ENCODE measurements at places on chromosomes 7 and 10. TPM values are rescaled to one million over a fixed set of nuclear protein-coding genes. Genes with fewer than 3 reads are reported as not detected.
A peak's percentile ranks its signal among the peaks of the same experiment; 100 is the strongest.

- no peaks in the 10 kb centered on the region for H3K27me3 ChIP-seq
- H3K36me3 ChIP-seq: no peaks in the 10 kb centered on the region
- H3K27ac ChIP-seq: peak overlapping the region; percentile 86
- peaks cover 66% of the 10 kb centered on the region for H3K4me1 ChIP-seq
- H3K4me3 ChIP-seq: peak overlapping the region; percentile 38
These were observed 1.6 kb upstream of the IDI1 start for GRCh38 chr10:1050554-1050953.

Gene TMEM178B
- total RNA-seq: 0.12 TPM

GRCh38 chr10:101007915-101008822 is 8.6 kb downstream of the LZTS2 start:
- DNase-seq: peak; percentile 82
- H3K4me3 ChIP-seq: no peak overlapping the region
- H3K27me3 ChIP-seq: no peaks in the 10 kb centered on the region
- peaks cover 17% of the 10 kb centered on the region for H3K4me1 ChIP-seq

- no peak overlapping the region for H3K27ac ChIP-seq
- no peaks in the 10 kb centered on the region for H3K36me3 ChIP-seq
- no peak for DNase-seq
- H3K4me1 ChIP-seq: peaks cover 14% of the 10 kb centered on the region
- no peak overlapping the region for H3K4me3 ChIP-seq
- H3K27me3 ChIP-seq: no peaks in the 10 kb centered on the region
These were observed 19.8 kb upstream of the KDM7A start for GRCh38 chr7:140196361-140197217.

DNA sequence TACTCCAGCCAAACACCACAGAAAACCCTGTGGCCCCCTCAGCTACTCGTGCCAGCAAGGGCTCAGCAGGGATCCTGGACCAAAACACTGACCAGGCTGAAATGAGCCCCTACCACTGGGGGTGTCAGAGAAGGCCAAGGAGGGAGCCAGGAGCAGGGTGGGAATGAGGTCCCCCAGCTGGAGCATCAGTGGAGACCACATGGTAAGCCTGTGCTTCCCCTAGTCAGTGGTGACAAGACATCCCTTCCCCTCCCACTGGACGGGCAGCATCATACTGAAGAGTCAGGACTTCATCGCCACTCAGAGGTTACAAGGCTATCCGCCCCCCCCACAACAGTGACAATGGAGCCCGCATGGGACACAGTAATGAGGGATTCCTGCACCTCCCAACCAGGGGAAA is 99.6 kb downstream of the LHPP start:
- no peaks in the 10 kb centered on the region for H3K27me3 ChIP-seq

DNA sequence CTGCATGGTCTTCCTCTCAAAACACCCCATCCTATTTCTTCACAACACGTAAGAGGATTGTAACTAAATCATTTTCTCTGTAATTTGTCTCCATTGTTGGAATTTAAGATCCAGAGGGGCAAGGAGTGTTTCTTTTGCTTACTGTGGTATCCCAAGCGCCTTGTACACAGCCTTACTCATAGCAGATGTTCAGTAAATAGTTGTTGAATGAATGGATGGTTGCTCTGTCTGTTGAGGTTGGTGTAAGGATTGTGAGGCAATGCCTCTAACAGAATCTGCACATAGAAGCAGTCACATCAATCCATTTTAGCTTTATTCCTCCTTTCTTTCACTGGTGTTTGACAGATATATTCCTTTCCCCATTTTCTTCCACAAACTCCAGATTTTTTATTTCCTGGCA is 90.1 kb downstream of the ZNF365 start:
- peaks cover under 1% of the 10 kb centered on the region for H3K4me1 ChIP-seq
- no peaks in the 10 kb centered on the region for H3K36me3 ChIP-seq
- DNase-seq: no peak

DNA sequence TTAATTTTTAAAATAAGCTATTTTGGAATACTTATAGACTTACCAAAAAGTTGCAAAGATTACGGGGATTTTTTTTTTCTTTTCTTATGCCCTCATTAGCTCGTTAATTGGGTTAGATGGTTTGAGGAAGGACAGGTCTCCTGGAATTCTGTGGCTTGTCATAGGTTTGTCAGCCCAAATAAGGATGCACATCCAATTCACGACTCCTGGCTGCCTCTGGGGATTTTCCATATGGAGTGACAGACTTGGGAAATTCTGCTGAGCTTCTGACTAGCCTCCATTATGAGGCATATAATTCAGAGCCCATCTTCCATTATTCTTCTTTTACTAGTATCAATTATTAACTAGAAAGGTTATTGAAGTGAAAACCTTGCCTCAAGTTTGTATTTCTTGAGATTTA is 102.1 kb downstream of the AUTS2 start:
- no peaks in the 10 kb centered on the region for H3K27me3 ChIP-seq
- no peaks in the 10 kb centered on the region for H3K4me1 ChIP-seq
- no peak overlapping the region for H3K27ac ChIP-seq
- DNase-seq: no peak
- H3K36me3 ChIP-seq: no peaks in the 10 kb centered on the region

DNA sequence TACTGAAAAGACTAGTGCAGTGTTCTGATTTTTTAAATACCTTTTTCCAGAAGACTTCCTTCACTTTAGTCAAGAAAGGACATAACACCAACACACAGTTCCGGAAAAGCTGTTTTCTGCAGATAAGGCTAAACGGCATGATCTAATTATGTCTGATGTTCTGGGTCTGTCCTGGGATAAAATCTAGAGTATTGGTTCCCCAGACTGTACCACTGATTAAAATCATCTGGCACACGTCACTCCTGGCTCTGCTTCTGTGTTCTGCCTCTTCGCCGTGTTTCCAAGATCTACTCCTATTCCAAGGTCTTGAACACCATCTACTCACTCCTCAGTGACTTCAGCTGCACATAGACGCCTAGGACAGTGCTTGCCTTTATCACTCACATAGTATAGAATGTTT is 100.8 kb upstream of the SFMBT2 start:
- peaks cover 5% of the 10 kb centered on the region for H3K4me1 ChIP-seq
- H3K27me3 ChIP-seq: peaks cover 18% of the 10 kb centered on the region
- no peak overlapping the region for H3K27ac ChIP-seq
